ENCODE measurements at places on chromosomes 7 and 10.

DNA sequence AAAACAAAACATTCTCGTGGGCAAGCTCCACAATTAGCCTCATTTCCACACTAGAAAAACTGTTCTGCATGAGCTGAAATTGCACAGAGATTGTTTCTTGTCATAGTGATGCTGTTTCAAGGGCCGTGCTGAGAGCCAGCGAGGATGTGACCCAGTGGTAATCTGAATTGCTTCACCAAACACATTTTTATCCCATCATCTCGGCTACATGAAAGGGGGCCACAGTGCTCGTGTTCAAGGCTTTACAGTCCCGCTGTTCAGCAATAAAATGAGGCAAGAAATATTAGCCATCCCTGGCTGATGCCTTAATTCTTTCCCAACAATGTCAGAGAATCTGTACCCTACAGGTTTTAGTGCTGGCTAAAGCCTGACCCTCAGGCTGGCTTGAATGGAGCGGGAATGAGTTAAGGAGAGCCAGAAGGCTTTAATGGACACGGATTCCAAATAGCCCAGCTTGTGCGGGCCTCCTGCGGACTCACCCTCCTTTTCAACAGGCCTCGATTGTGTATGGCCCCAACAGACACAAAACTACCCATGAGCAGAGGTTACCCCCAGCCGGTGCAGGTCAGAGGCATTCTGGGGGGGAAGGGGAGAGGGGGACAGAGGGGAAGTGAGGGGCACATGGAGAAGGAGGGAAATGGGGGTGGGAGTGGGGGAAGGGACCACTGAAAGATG is 2.0 kb upstream of the GDF10 start:
- DNase-seq: no peak

GRCh38 chr7:39130857-39131526 is 153.3 kb downstream of the POU6F2 start:
- DNase-seq: peak; percentile 46

DNA sequence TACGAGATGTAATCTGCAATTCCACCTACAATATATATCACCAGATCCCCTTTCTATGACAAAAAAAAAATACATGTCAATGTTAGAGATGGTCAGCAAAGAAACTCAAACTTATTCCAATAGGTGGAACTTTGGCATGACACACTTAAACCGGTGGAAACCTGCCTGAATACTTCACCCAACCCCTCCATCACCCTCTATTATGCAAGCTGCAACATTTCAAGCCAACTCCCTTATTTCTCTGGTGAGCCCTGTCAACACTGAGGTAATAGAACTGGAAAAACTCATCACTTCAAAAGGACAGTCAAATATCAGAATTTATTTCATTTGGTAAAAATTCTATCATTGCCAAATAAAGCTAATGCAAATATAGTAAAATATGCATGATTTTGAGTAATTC is 3.6 kb downstream of the ZNF438 start:
- no peak for DNase-seq

- no peak for DNase-seq
Observed at GRCh38 chr10:100319707-100320402, 10.2 kb downstream of the PKD2L1 start.

- DNase-seq: no peak
Observed at GRCh38 chr10:14111208-14111607, 219.5 kb downstream of the FRMD4A start.

GRCh38 chr10:104331208-104331838 is 6.9 kb downstream of the ITPRIP start:
- DNase-seq: no peak
